H1 (cell line): ENCODE measurements at places on chromosomes 7 and 10.
A peak's percentile ranks its signal among the peaks of the same experiment; 100 is the strongest.

- DNase-seq = no peak
Measured at GRCh38 chr7:31957090-31957720, 113.0 kb downstream of the PDE1C start.

DNA sequence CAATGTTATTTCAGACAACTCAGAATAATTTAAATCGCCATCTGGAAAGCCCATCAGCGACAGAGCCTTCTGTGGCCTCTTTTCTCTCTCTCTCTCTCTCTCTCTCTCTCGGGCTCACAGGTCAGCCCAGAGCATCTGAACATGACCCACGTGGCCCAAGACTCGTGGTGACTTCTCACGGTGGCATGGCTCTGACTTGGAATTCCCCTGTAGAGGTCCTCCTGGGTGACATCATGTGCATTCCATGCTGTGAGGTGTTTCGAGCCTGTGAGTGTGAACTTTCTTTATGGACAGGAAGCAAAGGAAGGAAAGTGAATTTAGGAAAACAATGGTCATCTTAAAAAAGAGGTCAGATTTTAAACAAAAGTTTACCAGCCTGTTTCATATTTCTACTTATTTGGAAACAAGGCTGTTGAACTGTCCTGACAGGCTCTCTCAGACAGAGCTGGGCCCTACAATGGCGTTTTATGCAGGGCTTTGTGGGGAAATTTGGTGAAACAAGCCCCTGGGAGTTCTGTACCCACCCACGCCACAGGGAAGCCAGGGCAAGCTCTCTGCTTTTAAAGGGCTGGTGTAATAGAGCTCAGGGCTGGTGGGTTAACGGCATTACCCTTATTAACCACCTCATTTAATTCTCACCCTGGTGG lies 359.7 kb upstream of the ZNF32 start:
- DNase-seq = no peak

DNA sequence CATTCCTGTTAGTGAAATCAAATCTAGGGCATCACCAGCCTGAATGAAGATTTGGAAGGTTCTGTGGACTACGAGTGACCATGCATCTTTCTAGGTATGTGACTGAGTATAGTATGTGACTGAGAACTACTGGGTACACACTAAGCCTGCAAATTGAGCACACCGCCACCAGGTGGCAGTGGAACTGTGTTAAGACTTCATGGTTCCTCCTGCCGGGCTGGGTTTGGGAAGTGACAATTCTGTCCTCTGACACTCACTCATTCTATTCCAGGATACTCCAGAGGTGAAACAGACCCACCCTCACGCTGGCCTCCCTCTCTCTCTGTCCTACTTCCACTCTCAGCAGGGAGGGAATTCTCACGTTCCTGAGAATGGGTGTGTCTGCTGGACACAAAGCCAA lies 84.0 kb upstream of the TMEM248 start:
- peak; percentile 79 for DNase-seq

GRCh38 chr7:4745971-4746919 lies 29.2 kb upstream of the AP5Z1 start:
- DNase-seq = no peak

DNA sequence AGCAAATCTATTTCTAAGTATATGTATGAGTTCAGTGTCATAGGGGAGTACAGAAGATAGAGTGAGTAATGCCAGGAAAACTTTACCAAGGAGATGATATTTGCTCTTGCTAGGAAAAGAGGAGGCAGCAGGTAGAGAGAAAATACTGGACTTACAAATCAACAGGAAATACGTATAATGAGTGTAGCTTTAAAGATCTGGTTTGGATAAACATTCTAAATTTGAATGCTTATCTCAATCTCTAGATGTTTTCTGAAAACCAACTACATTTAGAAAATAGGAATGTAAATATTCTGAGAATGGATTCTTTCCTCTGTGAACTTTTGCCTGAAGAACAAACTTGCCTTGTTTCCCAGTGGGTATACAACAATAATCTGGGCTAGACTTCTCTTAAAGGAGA lies 46.9 kb upstream of the GNAI1 start:
- no peak for DNase-seq

- no peak for DNase-seq
Measured at GRCh38 chr10:123101872-123102271, 33.9 kb upstream of the HMX3 start.

DNA sequence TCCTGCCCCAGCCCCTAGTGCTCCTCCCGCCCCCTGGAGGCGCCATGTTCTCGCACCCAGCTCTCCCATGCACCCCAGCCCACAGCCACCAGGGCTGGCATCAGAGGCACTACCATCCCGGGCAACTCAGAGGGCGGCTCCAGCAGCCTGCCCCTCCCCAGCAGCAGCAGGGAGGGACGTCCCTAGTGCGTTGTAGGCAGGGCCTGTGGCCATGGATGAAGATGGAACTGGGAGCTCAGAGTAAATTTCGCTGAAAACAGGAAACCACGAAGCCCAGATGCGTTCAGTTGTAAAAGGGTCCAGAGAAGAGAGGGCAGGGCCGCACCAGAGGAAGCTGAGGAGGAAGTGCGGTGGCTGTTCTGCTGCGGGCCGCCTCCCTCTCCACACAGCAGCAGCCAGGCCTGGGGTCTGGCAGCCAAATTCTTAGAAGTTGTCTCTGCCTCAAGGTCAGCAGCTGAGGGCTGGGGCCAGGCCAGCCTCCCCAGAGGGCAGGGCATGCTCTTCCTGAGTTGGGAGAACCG lies 24.6 kb downstream of the VSIR start:
- no peak for DNase-seq

DNA sequence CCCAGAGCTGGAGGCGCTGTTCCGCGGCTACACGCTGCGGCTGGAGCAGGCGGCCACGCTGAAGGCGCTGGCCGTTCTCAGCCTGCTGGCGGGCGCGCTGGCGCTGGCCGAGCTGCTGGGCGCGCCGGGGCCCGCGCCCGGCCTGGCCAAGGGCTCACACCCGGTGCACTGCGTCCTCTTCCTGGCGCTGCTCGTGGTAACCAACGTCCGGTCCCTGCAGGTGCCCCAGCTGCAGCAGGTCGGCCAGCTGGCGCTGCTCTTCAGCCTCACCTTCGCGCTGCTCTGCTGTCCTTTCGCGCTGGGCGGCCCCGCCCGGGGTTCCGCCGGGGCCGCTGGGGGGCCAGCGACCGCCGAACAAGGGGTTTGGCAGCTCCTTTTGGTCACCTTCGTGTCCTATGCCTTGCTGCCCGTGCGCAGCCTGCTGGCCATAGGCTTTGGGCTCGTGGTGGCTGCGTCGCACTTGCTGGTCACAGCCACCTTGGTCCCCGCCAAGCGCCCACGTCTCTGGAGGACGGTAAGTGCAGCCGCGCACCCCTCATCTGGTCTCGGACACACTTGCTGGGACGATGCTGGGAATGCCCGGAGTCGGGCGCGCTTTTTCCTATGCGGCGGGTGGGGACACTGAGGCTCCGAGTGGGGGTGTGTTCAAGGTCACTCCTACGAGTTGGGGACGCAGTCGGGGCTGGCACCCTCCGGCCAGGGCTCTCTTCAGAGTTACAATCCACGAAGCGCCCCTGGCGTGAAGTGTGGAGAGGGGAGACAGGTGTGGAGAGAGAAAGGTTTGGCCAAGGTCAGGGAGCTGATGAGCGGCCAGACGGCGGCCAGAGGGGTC lies 717 bp downstream of the ADCY1 start:
- DNase-seq = no peak

DNA sequence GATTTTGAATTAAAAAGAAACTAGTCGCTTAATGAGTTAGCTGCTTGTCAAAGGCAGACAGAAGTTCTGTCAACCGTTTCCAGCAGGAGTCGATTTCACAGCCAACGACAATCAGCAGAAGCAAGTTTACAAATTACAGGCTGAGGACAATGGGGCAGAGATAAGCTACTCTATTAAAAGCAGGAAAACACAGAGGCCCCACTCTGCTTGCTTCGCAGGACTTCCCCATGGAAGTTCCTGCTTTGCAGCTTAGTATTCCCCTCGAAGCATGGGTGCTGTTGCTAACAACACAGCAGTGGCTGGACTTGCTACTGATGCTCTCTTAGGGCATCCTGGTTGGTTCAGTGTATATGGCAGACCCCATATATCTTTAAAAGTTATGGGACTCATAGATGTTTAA lies 50.8 kb upstream of the KLF6 start:
- DNase-seq = no peak

- no peak for DNase-seq
Measured at GRCh38 chr10:122033224-122033926, 44.4 kb downstream of the TACC2 start.

GRCh38 chr10:44437840-44438511 lies 53.1 kb upstream of the CXCL12 start:
- no peak for DNase-seq

GRCh38 chr7:84188786-84189405 lies 5.7 kb downstream of the SEMA3A start:
- DNase-seq = no peak

- no peak for DNase-seq
Measured at GRCh38 chr10:17309435-17309834, 81.4 kb downstream of the VIM start.

DNA sequence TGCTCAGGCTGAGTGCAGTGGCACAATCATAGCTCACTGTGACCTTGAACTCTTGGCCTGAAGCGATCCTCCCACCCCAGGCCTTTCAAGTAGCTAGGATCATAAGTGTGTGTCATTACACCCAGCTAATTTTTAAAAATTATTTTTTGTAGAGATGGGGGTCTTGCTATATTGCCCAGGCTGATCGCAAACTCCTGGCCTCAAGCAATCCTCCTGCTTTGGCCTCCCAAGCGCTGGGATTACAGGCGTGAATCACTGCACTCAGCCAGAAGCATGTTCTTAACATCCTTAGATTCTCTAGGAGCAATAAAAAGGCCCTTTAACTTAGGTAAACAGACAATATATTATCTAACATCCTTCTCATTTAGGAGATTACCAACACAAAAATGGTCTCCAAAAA lies 38.3 kb upstream of the EFCAB10 start:
- DNase-seq = no peak

DNA sequence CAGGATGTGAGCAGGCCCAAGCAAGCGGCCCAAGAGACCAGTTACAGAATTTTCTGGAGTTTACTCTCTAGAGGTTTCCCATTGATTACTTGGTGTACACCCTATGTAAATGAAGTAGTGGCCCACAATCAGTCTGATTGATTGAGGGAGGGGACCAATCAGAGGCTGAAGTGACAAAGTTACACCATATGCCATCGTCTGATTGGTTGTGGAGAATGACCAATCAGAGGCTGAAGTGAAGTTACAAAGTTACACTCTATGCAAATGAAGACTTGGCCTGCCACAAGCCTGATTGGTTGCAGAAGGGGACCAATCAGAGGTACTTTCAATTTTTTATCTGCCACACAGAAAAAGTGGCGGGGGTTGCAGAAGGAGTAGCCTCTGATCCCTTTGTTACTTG lies 83.7 kb downstream of the KIF20B start:
- DNase-seq = no peak

GRCh38 chr10:45456822-45457221 lies 82.8 kb downstream of the ALOX5 start:
- DNase-seq = no peak

DNA sequence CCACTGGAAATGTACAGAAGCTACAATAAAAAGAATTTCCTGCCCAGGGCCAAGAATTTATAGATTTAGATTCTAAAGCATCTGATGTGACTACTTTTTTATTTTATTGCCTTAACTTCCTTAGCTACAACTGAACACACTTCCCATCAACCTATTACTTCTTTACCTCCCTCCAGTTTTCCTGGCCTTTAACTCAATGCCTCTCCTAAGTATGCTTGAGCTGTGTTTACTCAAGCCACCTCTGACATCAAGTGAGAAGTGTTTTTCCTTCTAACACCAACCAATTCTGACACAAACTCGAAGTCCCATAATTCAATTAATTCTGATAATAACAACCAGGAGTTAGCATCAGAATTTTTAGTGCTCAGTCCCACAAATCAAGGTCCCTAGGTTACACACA lies 170.0 kb downstream of the IMMP2L start:
- no peak for DNase-seq

GRCh38 chr7:79598351-79598750 lies 144.9 kb upstream of the MAGI2 start:
- no peak for DNase-seq

DNA sequence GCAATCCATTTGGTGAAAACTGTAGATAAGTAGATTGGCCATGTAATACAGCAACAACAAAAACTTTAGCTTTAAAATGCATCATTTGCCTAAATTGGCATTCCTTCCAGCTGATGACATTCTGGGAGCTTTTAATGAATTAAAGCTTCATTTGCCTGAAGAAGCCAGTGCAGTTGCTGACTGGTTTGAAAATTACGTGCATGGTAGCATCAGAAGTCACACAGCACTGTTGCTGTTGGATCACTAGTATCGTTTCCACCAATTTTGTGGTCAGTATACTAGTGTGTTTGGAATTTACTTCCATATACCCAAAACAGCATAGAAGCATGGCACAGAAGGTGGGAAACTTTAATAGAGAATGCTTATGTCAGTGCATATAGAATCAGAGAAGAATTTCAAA lies 194.9 kb downstream of the ETV1 start:
- DNase-seq = no peak

DNA sequence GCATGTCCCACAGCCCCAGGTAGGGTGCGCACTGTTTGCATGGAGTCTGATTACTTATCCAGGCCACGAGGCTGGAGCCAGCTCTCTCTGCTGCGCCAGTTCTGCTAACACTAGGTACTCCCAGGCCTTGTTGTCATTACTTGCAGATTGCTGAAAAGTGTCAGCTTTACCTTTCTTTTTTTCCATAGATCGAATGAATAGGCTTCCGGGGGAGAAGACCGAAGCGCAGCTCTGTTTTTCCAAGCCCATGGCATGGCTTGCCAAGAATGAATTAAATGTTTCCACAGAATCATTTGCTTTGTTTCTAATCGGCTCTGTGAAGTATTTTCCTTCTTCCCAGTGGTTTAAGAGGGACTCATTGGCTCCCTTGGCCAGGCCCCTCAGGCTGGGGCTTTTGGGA lies 285.8 kb downstream of the BMPER start:
- DNase-seq = no peak

- no peak for DNase-seq
Measured at GRCh38 chr7:92798517-92799249, 37.7 kb downstream of the CDK6 start.

GRCh38 chr7:46763344-46763743 lies 818.6 kb downstream of the TNS3 start:
- DNase-seq = no peak

GRCh38 chr7:109844362-109844761 lies 1246.6 kb upstream of the LRRN3 start:
- no peak for DNase-seq

- no peak for DNase-seq
Measured at GRCh38 chr10:5532307-5532605, 7.5 kb downstream of the CALML3 start.

GRCh38 chr10:132788831-132789219 lies 2.9 kb upstream of the NKX6-2 start:
- DNase-seq = no peak

DNA sequence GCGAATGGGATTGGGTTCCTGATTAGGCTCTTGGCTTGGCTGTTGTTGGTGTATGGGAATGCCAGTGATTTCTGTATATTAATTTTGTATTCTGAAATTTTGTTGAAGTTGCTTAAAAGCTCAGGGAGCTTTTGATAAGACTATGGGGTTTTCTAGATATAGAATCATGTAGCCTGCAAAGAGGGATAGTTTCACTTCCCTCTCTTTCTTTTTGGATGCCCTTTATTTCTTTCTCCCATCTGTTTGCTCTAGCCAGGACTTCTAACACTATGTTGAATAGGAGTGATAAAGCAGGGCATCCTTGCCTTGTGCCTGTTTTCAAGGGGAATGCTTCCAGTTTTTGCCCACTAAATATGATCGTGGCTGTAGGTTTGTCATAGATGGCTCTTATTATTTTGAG lies 40.4 kb upstream of the MPP7 start:
- no peak for DNase-seq

GRCh38 chr7:29270594-29271318 lies 76.2 kb downstream of the CHN2 start:
- DNase-seq = no peak

- peak; percentile 50 for DNase-seq
Measured at GRCh38 chr10:104077247-104077646, 8.4 kb downstream of the COL17A1 start.
